ENCODE measurements at places on chromosomes 1 and 21. TPM values are rescaled to one million over a fixed set of nuclear protein-coding genes. Genes with fewer than 3 reads are reported as not detected.

Gene PTGFR
- 35.2 TPM for total RNA-seq

Gene SEMA4A
- total RNA-seq, result 0.69 TPM

Gene CD5L
- total RNA-seq, result not detected

- no peak for DNase-seq
Observed at GRCh38 chr1:45403298-45403697, 63.1 kb upstream of the MUTYH start.

GRCh38 chr1:227447531-227447990 is 115.8 kb upstream of the ZNF678 start:
- DNase-seq, result peak; percentile 25

All from renal cortical epithelial cell (primary cell).